ENCODE measurements at places on chromosomes 2 and 18.

- DNase-seq = peak; percentile 27
Observed at GRCh38 chr2:197516393-197516761, 511 bp downstream of the MOB4 start.

- DNase-seq = no peak
Observed at GRCh38 chr2:215773728-215774127, 239.6 kb downstream of the MREG start.

DNA sequence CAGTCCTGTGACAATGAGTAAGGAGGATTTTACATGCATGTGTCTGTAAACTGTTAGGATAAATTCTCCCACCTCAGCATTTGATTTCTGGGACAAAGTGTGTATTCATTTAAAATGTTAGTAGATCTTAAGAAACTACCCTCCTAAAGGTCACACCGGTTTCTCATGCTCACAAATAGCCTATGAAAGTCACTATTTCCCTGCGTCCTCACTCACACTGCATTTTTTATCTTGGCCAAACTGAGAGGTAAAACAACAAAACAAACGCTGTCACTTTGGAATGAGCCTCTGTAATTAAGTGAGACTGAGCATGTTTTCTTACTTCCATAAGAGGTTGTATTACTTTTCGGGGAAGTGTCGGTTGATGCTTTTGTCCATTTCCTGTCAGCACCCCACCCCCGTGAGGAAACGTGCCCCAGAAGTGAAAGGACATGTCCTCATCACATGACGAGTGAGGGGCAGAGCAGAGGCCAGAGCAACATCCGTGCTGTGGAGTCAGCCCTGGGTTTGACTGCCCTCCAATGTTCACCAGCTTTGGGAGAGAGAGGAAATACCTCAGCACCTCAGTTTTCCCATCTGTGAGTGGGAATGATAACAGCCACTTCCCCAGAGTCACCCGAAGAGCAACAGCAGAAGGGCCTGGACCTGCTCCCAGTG is 3.1 kb downstream of the GYPC start:
- no peak for DNase-seq

DNA sequence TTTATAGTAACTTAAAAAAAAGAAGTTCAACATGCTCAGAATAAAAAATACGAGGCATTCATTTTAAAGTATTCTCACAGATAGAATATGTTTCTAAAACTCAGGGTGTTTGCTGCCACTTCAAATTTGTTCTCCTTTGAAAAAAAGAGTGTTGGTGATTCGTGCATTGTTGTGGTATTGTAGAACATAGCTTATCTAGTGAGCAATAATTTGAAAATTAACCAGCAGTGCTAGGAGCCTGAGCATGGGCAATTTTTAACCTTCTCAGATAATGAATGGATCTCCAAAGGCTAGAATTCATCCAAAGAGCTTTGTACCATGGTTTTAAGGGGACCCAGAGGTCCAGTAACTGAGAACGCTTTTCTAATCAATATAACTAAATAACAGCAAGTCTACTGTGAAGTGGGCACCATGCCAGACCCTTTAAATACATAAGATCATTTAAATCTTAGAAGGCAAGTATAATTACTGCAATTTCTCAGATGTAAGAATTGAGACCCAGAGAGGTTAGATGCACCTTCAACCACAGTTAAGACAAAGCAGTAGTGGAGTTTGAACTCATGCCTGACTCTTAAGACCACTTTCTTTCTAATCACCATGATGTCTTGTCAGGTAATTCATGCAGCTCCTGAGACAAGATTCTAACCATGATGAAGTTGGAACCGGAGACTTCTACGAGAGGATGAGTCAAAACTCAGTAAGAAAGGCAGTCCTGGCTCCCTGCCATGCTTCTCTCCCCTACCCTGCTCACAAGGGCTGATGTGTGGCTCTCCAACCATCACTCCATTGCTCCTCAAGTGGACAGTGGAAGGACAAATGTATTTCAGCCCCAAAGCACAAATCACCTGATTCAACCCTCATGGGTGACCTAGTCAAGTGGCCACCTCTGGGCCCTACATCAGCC is 3.4 kb downstream of the CYRIA start:
- no peak for DNase-seq

- no peak for DNase-seq
Observed at GRCh38 chr2:143401861-143402260, 272.6 kb downstream of the ARHGAP15 start.

GRCh38 chr2:118350621-118351020 is 262.4 kb downstream of the INSIG2 start:
- DNase-seq = no peak

- DNase-seq = no peak
Observed at GRCh38 chr2:239676716-239677452, 276.1 kb upstream of the HDAC4 start.

GRCh38 chr2:200498402-200499162 is 11.3 kb downstream of the KCTD18 start:
- DNase-seq = no peak

- no peak for DNase-seq
Observed at GRCh38 chr2:86045541-86045940, 60.1 kb downstream of the POLR1A start.

DNA sequence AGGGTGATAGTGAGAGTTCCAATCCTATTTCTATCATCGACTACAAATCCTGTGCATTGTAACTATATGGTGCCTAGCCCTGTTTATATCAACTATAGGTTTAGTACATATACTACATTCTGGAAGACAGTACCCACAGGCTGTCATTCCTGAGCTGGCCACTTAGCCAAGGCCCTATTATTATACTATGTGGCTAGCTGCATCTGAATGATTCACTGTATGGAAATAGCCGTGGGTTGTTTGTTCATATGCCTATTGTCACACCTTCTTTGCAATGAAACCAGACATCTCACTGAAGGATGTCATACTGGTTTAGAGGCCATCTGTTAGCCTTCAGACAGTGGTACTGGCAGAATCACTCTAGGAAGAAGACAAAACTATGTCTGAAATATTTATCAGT is 62.3 kb upstream of the FSIP2 start:
- no peak for DNase-seq

DNA sequence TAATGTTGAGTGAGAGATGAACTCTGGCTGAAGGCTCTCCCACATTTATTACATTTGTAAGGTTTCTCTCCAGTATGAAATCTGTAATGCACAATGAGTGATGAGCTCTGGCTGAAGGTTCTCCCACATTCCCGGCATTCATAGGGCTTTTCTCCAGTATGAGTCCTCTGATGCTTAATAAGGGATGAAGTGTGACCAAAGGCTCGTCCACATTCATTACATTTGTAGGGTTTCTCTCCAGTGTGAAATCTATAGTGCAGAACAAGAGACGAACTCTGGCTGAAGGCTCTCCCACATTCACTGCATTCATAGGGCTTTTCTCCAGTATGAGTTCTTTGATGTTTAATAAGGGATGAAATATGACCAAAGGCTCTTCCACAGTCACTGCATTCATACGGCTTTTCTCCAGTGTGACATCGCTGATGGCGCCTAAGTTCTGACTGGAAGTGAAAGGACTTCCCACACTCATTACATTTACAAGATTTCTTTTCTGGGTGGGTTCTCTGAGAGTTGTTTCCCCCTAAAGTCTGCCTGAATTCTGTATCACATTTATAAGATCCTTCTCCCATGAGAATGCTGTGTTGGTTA is 10.2 kb downstream of the ZNF514 start:
- DNase-seq = no peak

DNA sequence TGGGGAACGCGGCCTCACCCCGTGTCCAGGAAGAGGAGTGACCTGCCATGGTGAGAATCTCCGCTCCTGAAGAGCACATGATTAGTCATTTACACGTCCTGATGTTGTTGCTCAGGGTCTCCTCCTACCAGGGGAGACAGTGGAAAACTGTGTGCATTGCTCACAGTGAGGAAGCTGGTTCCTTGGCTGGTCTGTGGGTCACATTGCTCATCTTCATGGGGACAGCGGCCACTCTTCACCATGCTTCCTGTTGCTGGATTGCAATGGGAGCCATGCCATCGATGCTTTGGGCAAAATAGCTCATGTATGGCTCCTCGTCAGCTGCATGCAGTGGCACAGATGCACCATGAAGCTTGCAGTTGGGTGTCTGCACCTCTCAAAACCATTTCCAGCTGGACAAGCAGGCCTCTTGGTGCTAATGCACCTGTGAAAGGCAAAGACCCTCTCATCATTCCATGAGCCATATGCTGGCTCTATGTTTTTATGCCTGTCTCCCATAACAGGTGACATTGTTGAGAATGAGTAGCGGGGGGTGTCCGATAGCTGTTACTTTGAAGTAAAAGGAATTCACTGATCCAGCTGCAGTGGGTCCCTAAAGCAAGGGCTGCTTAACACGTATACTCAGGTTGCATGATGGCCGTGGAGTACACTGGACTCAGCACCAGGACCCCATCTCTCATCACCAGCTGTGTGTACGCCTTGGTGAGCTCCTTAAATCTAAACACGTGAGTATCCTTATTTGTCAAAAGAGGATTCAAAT is 135.0 kb upstream of the ALKAL2 start:
- DNase-seq = no peak

- no peak for DNase-seq
Observed at GRCh38 chr2:72527424-72527823, 298.4 kb downstream of the EXOC6B start.

GRCh38 chr2:11096591-11096990 is 58.7 kb upstream of the SLC66A3 start:
- DNase-seq = no peak

- DNase-seq = no peak
Observed at GRCh38 chr2:138112536-138112935, 148.3 kb downstream of the HNMT start.

GRCh38 chr18:22098563-22098989 is 70.8 kb upstream of the GATA6 start:
- DNase-seq = no peak

DNA sequence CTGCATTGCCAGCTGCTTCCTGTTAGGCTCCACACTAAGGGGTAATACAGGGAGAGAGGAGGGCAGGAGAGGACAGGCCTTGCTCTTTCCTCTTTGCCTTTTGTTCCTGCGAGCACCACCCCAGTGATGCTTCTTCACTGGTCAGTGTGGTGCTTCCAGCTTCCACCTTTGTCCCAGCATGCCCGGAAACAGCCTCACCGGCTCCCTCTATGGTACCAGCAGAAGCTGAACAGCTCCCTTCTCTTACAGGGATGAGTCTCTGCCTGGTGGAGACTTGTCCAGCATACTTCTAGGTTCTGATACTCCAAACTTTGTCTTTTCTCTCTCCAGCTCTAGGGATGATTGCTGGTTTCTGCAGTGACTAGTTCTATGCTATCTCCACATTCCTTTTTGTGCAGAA is 413.3 kb downstream of the TSN start:
- no peak for DNase-seq

DNA sequence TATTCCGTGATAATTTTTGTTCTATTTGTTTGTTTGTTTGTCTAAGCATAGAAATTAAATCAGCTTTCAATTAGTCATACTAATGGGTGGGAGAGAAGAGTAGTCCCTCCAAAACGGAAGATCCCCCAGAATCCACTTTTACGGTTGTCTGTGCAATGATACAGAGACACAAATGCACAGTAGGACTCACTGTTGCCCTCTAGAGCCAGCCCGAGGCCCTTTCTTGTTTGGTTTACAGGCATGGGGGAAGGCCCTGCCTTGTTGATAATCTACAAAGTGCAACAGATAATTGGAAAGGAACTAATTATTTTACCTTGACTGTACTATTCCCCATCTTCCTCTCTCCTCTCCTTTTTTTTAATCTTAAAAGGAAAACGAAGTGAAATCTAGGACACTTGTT is 121.1 kb downstream of the ACOXL start:
- DNase-seq = peak; percentile 62

GRCh38 chr2:203237346-203238238 is 1.2 kb upstream of the CYP20A1 start:
- no peak for DNase-seq

GRCh38 chr2:174914853-174915760 is 90.1 kb downstream of the CHN1 start:
- no peak for DNase-seq

- no peak for DNase-seq
Observed at GRCh38 chr2:176979981-176980710, 232.4 kb upstream of the HNRNPA3 start.

GRCh38 chr2:76985387-76986136 is 536.6 kb downstream of the LRRTM4 start:
- DNase-seq = no peak

DNA sequence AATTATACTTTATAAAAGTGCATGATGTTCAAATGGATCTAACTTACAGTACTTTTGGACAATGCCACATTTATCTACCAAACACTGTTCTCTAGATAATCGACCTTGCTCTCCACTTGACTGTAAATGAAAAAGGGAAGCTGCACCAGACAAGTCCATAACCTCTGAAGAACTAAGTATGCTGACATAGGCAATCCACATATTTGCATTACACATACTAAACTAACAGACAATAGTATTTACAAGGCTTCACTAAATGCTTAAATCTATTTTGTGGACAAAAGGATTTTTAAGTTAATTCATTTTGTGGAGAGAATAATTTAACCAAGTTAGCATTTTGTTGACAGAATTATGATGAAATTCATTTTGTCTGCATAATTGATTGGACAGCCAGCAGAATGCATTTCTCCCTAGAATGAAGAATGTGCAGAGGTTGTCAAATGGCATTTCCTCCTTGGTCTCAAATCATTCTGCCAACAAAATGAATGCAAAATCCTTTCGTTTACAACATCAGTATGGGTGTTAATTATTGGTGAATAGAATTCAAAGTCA is 520.9 kb downstream of the CPS1 start:
- no peak for DNase-seq

DNA sequence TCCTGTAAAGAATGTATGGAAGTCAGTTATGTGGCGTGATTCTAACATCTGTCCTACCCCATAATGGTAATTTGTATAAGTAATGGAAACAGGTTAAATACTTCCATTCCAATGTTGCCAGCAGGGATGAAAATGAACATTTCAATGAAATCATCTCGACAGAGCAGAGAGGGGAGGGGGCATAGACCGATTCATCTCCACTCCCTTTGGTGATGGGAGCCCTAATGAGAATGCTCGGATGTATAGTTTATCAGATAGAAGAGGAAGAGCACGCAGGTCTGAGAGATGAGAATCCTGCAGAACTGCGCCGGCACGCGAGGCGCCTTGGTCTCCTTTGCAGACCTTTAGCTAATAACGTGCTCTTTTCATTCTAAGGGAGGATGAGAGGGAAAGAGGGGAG is 61.4 kb downstream of the TSHZ1 start:
- DNase-seq = no peak

DNA sequence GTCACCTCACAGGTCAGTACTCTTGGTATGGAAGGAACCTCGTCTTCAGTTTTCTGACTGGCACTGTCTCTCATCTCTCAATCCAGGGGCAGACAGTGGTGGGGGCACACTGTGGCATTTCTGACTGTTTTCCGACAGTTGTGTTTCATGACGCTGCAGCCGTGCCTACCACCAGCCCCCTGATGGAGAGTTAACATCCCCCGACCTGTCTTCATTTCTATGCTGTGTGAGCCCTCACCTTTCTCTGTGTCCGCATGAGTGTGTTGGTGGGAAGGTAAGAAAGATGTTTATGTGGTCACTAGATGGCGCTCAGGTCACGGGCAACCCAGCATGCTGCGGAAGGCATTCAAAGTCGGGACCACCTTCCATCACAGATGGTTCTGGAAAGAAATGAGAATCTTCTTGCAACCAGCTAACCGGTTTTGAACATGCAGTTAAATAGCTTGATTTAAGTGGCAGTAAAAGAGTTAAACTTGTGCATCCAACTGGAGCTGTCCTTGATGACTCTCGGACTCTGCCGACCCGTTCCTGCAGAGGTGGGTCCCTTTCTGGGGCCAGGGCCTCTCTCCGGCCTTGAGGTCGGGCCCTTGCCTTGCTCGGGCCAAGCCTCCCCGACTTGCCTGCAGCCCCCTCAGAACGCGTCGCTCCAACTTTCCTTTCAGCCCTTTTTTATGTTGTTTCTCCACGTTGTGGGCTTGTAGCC is 92.4 kb downstream of the DYSF start:
- DNase-seq = no peak

- no peak for DNase-seq
Observed at GRCh38 chr2:175205523-175205922, 24.0 kb upstream of the ATP5MC3 start.
